MM.1S (cell line): ENCODE measurements at places on chromosomes 4 and X.

GRCh38 chrX:110665223-110666002, 130.2 kb downstream of the CHRDL1 start:
- no peaks in the 10 kb centered on the region for H3K4me1 ChIP-seq
- no peak overlapping the region for H3K4me3 ChIP-seq
- H3K27me3 ChIP-seq, result no peaks in the 10 kb centered on the region
- no peak overlapping the region for H3K27ac ChIP-seq
- H3K36me3 ChIP-seq, result no peaks in the 10 kb centered on the region

DNA sequence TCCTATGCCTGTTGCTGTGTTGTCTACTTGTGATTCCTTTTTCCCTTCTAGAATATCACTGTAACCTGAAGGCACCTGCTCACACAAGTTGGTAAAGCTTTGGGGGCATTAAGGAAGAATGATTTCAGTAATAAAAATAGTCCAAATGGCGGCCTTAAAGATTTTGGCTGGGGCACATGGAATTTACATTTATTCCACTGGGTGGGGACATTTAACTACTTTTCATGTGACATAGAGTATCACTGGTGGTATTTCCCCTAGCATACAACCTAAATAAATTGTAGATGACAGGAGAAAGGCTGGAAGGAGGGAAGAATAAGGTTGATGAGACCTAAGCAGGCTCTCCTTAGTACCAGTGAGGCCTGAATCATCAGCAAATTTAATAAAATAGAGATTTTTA, 121.8 kb upstream of the EDA2R start:
- H3K4me3 ChIP-seq, result no peak overlapping the region
- H3K27ac ChIP-seq, result no peak overlapping the region
- H3K27me3 ChIP-seq, result no peaks in the 10 kb centered on the region

GRCh38 chrX:102883491-102883890, 53.6 kb upstream of the RAB40AL start:
- H3K27ac ChIP-seq, result no peak overlapping the region
- H3K27me3 ChIP-seq, result no peaks in the 10 kb centered on the region
- H3K4me3 ChIP-seq, result no peak overlapping the region
- H3K36me3 ChIP-seq, result no peaks in the 10 kb centered on the region

GRCh38 chr4:110216129-110216528, 17.7 kb upstream of the ELOVL6 start:
- DNase-seq, result no peak
- no peaks in the 10 kb centered on the region for H3K27me3 ChIP-seq
- H3K36me3 ChIP-seq, result no peaks in the 10 kb centered on the region
- H3K27ac ChIP-seq, result no peak overlapping the region
- no peak overlapping the region for H3K4me3 ChIP-seq

DNA sequence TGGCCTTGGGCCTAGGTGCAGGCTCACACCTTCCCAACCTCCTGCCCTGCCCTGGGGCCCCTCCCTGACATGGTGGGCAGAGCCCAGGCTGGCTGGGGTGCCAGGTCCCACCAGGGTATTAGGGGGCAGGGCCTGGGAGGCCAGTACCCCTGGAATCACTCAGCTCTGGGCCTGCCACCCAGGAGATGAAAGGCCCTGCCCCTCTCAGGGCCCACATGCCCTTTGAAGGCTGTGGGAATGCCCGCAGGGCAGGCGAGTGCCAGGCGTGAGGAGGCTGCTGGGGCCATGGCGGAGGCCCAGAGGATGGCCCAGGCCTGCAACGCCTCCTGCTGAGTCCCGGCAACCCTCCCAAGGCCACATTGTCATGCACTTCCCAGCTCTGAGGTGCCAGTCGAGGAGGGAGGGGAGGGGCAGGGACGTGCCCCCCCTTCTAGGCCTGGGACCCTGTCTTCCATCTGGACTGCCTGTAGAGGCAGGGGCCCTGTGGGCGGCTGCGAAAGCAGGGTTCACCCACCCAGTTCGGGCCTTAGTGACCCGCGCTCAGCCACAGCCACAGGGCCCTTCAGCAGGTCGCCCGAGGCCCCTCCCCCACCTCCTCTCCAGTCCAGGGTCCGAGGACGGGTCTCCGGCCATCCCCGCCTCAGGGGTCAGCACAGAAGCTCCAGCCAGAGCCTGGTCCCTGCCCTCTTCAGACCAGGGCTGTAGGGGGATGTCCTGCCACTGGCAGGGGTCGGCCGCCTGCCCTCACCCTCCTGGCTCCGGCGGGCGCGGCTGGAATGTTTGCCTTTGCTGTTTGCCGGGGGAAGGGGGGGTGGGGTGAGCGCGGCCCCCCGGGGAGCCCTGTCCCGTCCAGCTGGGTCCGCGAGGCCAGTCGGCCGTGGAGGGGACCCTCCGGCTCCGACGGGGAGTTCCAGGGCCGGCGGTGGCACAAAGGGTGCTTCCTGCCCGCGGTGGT, 26.7 kb upstream of the FGFR3 start:
- no peak for DNase-seq
- no peak overlapping the region for H3K4me3 ChIP-seq
- no peaks in the 10 kb centered on the region for H3K4me1 ChIP-seq
- no peaks in the 10 kb centered on the region for H3K36me3 ChIP-seq
- peaks cover 82% of the 10 kb centered on the region for H3K27me3 ChIP-seq
